Fibroblast of the aortic adventitia (primary cell): ENCODE measurements at places on chromosomes 12 and 14.

DNA sequence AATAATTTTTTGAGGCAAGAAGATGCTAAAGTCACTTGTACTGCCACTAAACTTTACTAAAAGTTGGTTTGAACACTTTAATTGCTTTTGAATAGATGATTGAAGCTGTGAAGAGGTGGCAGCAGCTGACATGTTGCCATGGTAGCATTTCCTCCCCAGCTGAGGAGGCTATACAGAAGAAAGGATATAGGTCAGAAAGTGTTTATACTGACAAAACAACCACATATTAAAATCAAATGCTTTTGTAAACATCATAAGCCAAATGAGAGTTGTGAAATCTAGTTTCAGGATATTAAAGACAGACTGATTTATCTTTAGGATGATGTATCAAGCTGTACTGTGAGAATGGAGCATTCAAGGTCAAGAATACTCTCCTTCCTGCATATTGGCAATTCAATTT is 41.7 kb downstream of the TSPAN19 start:
- no peak for DNase-seq

GRCh38 chr14:36013483-36013882 is 163.0 kb downstream of the PTCSC3 start:
- no peak for DNase-seq

DNA sequence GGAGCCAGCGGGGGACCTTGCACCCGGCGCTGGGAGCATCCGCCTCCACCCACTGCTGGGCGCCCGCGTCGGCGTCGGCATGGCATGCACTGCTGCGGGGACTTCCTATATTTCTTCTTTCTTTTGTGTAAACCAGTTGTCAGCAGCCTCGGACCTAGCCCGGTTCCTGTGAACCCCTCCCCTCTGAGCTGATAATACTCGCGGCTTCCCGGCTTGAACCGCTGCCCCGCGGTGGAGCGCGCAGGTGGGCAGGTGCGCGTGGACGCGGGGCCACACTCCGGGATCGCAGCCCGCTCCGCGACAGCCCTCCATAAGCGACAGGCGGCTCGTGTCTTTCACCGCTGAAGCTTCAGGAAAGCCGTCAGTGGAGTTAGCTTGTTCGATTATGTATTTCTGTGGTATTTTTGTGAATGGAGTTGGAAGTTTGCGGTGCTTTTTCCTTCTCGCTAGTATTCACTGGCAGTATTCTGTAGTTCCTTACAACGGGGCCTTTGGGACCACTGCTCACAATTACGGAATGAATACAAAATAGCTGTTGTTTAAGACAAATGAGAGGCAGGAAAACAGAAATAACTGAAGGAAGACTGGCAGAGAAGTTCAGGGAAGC is 870 bp downstream of the BMAL2 start:
- peak; percentile 16 for DNase-seq

DNA sequence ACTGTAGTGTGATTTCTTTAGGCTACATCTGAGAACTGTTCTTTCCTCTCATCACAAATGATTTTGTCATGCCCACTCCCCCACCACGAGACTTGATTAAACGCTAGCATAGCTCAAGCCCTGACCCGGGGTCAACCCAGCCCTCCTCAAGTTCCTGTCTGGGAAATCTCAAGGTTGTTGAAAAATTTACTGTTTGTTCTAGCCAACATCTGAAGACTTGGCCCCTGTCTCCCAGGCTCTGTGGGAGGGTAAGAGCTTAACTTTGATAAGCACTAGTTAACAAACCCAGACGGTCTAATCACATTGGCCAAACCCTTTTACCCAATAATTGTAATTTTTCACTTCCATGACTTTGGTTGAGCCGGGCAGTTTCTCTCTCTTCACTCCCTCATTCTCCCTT is 86.2 kb upstream of the AMIGO2 start:
- peak; percentile 47 for DNase-seq

DNA sequence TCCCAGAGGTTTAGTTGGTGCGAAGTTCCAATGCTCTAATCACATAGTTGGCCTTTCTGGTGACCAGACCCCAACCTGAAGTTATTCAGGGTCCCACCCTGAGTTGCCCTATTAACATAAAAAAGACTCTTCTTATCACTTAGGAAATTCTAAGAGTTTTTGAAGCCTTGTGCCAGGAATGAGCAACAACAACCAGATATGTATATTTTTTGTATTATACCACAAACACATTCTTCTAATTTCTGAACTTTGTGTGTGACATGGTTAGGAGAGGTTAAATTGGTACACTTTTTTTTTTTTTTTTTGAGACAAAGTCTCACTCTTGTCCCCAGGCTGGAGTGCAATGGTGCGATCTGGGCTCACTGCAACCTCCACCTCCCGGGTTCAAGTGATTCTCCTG is 320.4 kb upstream of the PDE3A start:
- DNase-seq, result no peak

- DNase-seq, result peak; percentile 35
Measured at GRCh38 chr14:73269729-73270531, 32.6 kb downstream of the PAPLN start.

- no peak for DNase-seq
Measured at GRCh38 chr14:94320243-94320642, 2.9 kb downstream of the SERPINA6 start.

DNA sequence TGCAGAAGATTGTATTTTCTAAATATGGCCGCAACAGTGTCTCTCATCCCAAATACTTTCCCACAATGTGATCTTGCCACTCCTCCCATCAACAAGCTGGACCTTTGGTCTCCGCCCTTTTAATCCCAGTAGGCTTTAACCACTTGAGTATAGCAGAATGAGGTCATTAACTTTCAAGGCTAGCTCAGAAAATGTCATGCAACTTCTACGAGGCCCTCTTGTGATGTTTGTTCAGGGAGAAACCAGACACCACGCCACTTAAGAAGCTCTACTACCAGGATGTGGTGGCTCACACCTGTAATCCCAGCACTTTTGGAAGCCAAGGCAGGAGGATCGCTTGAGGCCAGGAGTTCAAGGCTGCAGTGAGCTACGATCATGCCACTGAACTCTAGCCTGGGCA is 20.1 kb upstream of the OR6J1 start:
- DNase-seq, result no peak

DNA sequence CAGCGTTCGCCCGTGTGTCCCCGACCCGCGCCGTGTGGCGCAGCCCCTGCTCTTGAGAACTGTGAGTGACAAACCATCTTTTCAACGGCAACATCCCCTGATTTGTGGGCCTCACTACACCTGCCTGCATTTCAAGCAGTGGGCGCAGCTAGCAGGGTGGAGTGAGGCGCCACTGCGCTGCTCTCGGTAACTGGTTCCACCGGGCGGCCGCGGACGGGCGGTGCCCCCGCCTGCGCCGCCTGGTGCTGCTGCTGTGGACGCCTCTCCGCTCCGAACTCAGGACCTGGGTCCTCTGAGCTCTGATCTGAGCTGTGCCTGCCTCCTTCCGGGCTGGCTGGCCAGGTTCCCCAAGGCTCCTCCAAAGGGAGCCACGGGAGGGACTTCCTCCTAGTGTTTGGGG is 5.9 kb upstream of the DEGS2 start:
- no peak for DNase-seq

DNA sequence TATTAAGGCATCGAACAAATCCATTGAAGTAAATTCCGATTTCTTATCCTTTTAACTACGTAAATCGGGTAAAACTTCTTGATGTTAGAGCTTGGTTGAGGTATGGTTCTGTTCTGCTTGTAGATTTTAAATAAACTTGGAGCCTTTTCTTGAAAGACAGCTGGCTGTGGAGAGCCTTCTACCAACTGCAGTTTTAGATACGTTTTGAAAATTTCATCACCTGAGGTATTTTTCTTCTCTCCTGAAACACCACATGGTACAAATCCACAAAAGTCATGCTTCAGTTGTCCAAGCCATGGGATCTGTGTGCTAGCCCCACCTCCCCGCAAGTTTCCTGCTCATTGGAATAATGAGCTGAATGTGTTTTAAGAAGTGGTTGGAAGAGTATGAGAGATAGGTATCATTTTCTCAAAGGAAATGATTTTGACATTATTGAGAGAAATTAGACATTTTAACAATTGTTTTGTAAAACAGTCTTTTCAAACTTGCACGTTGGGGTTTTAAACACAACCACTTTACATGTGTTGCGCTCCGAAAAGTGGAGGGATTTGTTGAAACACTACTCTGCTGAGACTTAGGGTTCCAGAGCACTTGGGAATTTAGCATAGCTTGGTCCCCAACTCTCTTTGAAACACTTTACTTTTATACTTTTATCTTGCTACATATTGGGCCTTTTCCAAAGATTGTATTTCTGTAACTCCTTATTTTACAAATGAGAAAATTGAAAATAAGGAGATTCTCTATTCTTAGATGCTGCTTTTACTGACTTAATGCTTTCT is 1.4 kb downstream of the PPM1A start:
- peak; percentile 14 for DNase-seq

DNA sequence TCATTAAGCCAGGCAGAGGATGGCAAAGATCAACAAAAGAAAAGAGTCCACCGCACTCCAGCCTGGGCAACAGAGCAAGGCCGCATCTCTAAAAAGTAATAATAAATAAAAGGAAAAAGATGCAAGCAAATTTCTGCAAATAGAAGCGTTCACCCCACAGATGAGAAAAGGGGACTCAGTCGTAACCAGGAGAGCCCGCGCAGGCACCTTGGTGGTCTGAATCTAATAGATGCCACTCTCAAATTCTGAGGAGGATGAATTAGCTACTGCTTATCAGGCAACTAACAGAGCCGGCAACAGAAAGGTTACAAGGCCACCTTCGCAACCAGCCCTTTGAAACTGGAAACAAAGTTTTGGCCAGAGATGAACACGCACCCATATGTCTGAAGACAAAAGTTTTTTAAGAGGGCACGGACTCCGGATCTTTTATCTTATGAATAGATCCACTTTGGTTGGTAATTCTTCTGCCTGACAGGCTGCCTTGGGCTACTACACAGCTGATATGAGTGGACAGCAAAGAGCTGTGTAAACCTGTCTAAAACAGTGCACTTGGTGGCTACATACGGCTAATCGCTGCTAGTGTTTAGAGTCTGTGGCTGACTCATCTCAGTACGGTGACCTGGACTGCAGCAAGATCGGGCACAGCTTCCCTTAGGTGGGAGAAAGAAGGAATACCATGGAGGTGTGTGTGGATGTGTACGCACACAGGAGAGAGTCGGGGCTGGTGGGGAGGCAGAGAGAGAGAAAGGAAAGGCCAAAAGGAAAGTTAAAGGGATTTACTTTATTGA is 32.9 kb upstream of the TTC7B start:
- no peak for DNase-seq

- DNase-seq, result no peak
Measured at GRCh38 chr12:108101605-108102175, 27.4 kb upstream of the WSCD2 start.

DNA sequence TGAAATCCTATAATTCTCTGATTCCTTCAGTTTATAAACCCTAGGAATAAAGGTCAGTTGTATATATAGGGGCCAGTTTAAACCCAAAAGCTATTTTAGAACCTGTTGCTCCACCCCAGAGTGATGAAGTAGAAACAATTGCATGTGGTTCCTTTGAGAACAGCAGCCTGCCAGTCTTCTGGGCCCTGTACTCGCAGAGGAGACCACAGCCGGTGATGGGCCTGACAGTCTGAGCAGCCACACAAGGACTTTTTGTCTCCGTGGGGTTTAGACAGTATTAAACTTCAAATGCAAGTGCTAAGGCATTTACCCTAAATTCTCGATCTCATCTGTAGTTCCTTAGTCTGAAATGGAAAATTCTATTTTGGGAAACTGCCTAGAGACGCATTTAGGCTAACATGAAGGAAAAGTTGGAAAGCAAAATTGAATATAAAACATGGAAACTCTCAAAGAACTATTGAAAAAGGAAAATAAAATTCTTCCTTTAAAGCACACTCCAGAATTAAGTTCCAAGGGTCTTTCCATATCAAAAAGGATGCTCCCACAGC is 80.6 kb downstream of the PRICKLE1 start:
- DNase-seq, result no peak

DNA sequence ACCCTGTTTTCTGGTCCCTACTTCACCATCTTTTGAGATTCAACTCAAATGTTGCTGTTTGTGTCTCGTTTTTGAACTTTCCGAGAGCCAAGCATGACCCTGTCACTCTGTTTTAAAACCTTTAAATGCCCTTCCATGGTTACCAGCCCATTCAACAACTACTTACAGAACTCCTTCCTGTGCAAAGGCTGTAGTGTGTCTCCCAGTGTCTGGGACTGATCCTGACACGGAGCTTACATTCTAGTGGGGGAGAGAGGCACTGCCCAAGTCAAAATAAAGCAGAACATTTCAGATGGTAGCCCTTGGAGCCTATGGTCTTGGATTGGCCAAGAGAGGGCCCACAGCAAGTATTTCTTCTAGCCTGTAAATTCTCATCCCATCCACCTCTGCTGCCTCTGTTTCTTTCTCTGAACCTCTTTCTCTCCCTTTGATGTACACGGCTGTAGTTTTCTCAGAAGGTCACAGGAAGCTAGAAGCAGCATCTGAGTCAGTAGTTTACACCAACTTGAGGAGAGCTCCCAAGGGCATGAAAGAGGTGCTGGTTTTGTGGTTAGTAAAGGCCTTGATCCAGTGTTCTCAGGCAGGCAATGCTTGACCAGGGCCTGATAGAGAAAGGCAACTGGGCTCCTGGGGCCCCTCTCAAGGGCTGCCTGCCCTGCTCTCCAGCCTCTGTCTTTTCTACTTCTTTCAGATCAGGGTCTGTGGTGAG is 42.3 kb upstream of the SLC24A4 start:
- no peak for DNase-seq

GRCh38 chr14:87691042-87691881 is 301.7 kb downstream of the GALC start:
- no peak for DNase-seq

GRCh38 chr14:79708426-79709388 is 502.6 kb downstream of the DIO2 start:
- no peak for DNase-seq

DNA sequence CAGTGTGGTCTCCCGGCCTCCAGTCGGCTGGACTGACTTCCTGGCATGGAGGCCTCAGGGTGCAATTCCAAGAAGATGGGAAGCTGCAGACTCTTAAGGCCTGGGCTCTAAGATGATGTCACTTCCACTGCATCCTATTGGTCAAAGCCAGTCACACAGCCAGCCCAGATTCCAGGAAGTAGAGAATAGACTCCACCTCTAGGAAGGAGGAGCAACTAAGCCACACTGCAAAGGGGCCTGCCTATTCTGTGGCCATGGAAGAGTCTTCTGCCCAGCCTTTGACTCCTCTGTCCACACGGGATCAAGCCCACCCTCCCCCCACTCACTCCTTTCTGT is 103.9 kb upstream of the RFLNA start:
- DNase-seq, result no peak

DNA sequence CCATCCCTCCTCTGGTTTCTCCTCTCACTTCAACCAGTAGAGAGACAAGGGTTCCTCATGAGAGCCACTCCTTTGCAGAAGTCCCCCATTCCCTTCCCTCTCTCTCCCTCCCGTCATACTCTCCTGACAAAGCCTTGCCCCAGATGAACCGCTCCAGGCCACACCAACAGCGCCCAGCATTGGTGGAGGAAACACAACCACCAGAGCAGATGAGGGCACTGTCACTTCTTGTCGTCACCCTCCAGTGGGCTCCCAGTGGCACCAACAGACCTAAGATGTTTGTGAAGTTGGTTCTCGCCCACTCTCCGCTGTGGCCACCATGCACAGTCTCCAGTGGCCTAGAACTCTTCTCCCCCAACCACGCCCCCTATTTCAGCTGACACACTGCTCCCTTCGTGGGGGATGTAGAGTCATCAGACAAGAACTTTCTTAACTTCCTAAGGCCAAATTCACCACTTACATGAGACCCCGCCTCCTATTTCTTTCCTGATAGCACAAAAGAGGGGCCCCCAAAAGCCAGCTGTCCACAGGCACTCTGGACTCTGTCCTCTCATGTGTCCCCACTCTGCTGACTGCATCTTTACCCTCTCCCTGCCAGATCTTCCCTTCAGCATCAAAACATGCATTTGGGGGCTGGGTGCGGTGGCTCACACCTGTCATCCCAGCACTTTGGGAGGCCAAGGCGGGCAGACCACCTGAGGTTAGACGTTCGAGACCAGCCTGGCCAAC is 29.2 kb upstream of the PLEKHG6 start:
- no peak for DNase-seq
